ENCODE measurements at places on chromosomes 5 and 9.

DNA sequence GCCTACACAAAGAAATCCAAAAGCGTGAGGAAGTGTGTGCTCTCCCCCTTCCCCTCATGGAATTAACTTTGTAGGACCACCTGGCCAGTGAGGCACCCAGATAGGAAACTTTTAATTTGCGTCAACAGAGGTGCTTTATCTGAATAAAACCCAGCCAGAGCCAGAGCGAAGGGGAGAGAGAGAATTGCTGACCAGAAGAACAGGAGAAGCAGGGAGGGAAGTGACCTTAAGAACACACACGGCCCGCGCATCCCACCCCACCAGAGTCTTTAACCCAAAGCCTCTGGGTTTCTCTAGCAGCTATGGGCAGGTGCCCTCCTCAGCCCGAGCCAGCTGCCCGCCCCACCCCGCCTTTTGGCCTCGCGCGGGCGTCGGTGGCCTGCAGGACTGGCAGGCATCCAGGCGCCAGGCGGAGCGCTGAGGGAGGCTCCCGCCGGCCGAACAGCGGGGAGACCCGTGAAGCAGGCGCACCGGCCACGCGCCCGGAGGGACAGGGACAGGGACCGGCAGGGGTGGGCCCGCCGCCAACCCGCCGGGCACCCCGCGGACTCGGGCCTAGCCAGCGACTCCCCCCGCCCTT is 580 bp downstream of the ERAP1 start:
- peak; percentile 79 for DNase-seq

DNA sequence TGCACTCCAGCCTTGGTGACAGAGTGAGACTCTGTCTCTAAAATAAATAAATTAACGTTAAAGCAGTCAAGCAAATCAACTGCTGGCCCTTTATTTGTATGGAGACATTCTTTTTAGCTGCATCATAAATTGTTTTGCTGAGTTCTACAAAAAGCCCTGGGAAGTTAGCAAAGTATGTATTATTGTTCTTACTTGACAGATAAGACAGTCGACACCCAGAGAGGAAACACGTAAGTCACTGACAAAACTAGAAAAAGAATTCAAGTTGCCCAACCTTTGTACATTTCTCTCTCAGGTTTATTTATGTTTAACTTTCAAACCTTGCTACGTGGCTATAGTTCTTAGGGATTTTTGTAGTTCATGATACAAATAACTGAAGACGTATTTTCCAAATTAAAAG is 40.4 kb upstream of the MACIR start:
- DNase-seq, result no peak

GRCh38 chr5:22852807-22853660 is at the start of gene CDH12:
TSS of gene CDH12 (minus strand) at chr5:22853344.
- DNase-seq, result no peak

DNA sequence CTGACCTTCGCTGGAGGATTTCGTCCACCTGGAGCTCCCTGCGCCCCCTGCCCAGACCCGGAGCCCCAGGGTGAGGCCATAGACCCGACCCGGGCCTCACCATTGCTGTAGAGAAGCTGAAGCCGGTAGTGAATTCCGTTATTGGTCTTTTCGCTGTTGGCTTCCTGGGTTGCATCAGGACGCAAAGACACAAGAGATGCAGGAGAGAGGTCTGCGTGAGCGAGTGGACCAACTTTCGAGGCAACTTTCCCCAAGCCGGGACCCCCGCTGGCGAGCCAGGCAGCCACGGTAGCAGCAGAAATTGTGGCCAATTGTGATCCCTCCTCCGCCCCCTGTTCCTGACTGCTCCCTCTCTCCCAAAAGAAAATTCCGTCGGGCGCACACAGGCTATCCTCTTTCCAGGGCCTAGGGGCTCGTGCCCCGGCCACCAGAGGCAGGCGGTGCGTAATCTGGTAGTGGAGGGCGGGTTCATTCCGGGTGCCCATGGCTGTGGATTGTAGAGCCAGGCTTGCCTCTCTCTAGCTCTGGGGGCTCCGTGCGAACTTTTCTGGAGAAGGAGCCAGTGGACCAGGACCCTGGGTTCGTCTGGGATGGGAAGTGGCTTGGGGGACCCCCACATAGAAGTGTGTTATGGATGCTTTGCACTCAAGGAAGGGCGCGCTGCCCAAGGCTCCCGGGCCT is 3.3 kb downstream of the EBF1 start:
- no peak for DNase-seq

- DNase-seq, result no peak
Observed at GRCh38 chr9:109242741-109243140, 75.7 kb upstream of the FRRS1L start.

- DNase-seq, result no peak
Observed at GRCh38 chr9:89550346-89550927, 52.5 kb upstream of the SEMA4D start.

DNA sequence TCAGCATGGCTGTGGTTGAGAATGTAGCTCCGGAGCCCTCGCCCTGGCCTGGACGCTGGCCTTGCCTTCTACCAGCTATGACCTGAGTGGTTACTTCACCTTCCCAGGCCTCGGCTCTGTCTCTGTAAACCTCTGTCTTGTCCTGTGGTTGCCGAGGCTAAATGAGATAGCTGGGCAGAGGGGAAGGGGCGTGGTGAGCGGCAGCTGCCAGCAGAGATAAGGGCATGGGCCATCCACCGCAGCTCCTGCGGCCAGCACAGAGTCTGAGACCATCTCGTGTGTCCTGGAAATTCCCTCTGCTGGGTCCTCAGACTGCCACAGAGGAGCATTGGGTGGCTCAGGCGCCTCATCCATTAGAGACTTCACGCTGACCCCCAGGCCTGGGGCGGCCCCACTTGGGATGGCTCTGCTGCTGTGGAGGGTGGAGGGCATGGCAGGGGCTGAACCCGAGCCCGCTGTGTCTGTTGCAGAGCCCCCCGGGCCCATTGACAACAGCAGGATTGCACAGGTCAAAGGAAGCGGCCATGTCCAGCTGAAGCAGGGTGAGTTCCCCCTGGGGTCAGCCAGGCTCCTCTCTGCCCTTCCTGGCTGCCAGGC is 43.9 kb downstream of the USP20 start:
- no peak for DNase-seq

- DNase-seq, result no peak
Observed at GRCh38 chr5:151012862-151013261, 7.5 kb upstream of the GPX3 start.

- DNase-seq, result no peak
Observed at GRCh38 chr9:94149696-94150095, 65.4 kb downstream of the PTPDC1 start.

- DNase-seq, result no peak
Observed at GRCh38 chr5:18010053-18010452, 375.8 kb downstream of the TAF11L14 start.

DNA sequence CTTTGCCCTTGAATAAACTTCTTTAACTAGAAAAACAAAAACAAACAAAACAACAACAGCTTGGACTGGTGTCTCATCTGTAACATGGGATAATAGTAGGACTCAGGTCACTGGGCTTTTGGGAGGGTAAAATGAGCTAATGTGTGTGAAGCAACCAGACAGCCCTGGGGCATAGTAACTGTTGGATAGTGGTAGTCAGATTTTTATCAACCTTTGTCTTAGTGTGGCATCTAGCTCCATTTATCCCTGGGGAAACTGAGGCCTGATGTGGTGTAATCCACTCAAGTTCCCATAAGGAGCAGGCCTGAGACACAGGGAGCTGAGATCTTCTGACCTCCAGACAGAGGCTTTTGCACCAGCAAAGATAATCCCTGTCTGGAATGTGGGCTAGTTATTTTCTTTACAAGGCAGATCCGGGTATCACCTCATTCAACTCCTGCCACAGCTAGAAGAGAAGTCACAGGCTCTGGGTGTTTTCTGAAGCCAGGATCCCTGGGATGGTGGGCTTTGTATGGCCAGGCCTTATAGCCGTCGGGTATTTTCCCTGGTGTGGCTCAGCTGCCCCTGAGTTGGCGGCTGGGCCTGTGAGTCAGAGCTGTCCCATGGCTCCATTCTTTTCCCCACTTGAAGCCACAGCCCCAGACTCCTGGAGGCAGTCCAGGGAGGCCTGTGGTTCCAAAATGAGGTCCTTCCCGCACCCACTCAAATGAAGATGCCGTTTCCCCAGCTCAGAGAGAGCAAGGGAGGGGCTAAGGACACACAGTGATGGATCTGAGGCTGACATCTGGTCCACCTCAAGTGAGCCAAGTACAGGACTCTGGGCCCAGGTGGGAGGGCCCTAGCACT is 26.1 kb upstream of the CSF1R start:
- DNase-seq, result no peak

DNA sequence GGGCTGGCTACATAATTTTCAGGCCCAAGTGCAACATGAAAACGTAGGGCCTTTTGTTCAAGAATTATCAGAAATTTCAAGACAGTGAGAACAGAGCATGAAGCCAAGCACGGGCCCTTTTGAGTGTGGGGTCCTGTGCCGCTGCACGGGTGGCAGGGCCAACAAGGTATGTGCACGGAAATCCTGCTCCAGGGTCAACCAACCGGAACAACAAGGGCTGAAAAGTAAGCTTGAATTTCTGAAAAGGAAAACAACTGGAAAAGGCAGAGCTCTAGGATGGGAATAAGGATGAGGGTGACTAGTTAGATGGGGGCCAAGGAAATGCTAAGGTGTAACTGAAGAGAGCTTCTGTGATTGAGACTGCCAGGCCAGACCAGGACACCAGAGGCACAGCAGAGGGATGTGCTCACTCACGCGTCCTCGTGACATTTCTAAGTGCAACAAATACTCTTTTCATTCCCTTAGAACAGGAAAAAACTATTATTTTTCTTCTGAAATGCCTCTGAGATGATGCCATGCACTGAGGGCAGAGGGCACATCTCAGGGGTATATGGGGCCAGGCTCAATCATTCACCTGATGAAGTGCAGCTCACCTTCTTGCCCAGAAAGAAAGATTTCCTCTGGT is 80.6 kb upstream of the LRRTM2 start:
- no peak for DNase-seq

DNA sequence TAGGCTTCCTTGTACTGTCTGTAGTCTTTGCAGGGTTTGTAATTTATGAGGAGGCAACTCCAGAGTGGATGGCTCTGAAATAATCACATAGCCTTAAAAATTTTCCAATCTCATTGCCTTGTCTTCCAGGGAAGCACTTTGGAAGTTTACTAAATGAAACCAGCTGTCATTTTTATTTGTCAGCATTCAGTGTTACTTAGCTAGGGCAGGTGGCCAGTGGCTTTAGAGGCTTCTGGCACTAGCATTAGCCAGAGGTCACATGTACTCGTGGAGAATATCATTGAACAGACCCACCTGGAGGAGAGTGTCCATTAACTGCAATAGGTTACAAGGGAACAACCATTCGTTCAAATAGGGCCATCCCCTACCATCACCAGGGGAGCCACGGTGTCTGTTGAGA is 160.3 kb upstream of the SLC28A3 start:
- no peak for DNase-seq

GRCh38 chr5:77718934-77719610 is 57.1 kb downstream of the TBCA start:
- DNase-seq, result no peak

GRCh38 chr5:118257066-118257465 is 731.3 kb downstream of the DTWD2 start:
- no peak for DNase-seq

DNA sequence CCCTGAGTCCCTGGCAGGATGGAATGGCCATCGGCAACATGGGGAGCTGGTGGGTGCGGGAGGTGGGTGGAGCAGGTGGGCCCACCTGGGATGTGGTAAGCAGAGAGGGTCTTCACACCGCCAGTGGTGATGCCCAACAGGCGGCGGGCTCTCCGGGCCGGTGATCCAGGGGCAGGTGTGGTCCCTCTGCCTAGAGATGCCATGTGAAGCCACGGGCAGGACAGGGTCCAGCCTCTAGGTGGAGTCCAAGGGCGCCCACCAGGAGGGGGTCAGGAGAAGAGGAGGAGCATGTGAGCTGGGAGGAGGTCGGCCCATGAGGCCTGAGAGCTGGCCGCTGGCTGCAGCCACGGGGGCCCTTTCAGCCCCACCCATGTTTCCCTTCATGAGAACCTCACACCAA is 221.1 kb downstream of the FANCC start:
- DNase-seq, result no peak

DNA sequence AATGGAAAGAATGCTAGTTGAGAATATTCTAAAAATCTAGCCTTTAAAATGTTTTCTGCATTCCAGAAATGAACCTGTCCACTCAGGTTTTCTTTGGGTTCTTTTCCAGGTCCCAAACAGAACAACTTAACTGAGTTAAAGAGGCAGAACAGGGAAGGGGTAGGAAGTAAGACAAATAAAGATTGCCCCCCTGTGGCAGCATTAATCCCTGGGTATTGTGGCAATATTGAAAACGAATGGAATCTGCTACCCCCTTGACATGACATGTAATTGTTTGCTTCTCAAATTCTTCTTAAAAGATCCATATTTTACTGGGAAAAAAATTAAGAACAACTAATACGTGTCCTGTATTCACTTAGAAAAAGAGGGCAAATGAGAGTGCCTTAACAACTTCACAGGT is 9.3 kb upstream of the RBM22 start:
- DNase-seq, result no peak

DNA sequence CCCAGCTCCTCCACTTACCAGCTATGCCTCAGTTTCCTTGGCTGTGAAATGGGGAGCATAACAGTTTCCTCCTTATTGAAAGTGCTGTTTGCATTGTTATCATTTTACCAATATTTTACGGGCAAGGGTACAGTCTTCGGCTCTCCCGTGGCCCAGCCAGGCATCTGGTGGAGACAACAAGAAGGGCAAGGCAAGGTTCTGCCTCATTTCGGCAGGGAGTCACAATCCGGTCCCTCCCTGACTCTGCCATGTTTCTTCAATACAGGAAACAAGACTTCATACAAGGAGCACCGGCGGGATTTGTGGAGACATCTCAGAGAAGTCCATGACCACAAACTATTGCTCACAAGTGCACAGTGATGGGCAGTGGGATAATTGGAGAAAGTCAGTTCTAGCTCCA is 174.0 kb downstream of the FGF18 start:
- DNase-seq, result no peak

- DNase-seq, result no peak
Observed at GRCh38 chr9:136119883-136120393, 1.3 kb upstream of the TMEM250 start.

DNA sequence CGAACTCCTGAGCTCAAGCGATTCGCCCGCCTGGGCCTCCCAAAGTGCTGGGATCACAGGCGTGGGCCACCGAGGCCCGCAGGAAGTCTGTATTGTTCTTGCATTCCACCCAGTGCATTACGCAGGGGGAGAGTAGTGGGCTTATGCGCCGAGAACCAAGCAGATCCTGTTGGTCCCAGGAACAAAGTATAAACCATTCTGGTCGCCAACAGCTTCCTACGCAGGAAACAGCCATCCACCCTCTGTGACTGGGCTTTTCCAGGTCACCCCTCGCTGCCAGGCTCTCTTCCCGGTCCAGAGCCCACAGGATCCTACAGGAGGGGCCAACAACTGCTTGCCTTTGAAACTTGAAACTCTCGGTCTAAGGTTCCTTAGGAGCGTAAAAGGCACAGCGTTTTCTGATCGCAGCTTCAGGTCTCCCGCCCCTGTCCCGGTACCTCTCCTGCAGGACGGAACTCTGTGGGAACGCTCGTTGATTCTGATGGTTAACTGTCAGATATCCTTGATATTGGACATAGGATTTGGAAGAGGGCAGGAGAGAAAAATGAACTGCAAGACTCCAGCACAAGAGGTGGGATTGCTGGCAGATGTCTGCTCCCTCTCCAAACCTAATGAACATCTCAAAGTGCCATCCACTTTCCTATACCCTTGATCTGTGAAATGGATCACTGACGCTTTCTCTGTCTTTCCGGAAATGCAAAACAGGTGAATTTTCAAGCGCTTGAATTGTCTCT is 4.2 kb upstream of the ANXA2R start:
- no peak for DNase-seq

GRCh38 chr5:32850817-32851496 is 139.8 kb downstream of the NPR3 start:
- no peak for DNase-seq

- peak; percentile 6 for DNase-seq
Observed at GRCh38 chr5:91183743-91184142, 199.4 kb downstream of the ARRDC3 start.

Measured in midbrain (tissue), 1 donor.